ENCODE measurements at places on chromosomes 16 and 17. TPM values are rescaled to one million over a fixed set of nuclear protein-coding genes. Genes with fewer than 3 reads are reported as not detected.

The GPRC5C gene
- polyA plus RNA-seq, result 46.6 TPM

The LGALS9B gene
- not detected for polyA plus RNA-seq

The OR1G1 gene
- polyA plus RNA-seq, result not detected

The HSD17B1 gene
- 3.3 TPM for polyA plus RNA-seq

GRCh38 chr17:33447090-33447489 lies 154.0 kb upstream of the ASIC2 start:
- no peak for DNase-seq

DNA sequence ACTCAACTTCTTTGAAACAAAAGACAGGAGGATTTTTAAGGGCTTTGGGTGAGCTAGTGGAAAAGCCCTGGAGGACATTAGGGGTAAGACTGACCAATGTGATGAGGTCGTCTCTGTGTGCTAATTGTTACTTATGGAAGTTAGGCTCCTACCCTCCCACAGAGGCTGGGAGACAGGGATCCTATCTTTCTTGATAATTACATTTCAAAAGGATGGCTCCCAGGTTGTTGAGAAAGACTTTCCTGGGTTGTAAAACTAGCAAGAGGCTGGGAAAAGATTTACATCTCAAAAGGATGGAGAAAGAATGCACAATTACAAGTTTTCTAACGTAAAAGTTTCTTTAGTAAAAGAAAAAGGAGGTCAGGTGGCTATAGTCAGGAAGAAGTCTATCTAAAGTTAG lies 605.8 kb upstream of the GOT2 start:
- no peak for DNase-seq

The SLFN5 gene
- polyA plus RNA-seq, result 5.4 TPM

DNA sequence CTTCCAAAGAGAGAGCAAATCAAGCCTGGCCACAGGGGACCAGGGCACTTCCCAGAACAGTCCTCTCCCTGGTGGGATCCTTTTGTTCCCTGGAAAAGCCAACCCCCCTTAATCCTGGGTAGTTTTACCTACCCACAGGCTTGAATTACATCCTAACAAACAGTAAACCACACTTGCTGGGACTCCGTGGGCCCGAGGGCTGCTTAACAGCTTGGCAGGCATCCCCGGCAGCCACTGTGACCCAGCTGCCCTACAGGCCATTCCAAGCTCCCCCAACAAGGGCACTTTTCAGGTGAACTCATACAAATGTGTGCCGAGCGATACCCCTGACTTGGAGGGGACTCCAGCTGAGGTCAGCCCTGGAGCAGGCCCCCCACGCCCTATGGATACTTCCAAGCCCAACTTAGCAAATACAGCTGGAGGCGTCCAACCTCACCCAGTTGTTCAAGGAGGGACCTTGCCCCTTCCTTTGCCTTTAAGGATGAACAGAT lies 26.4 kb downstream of the ADCY9 start:
- no peak for DNase-seq

DNA sequence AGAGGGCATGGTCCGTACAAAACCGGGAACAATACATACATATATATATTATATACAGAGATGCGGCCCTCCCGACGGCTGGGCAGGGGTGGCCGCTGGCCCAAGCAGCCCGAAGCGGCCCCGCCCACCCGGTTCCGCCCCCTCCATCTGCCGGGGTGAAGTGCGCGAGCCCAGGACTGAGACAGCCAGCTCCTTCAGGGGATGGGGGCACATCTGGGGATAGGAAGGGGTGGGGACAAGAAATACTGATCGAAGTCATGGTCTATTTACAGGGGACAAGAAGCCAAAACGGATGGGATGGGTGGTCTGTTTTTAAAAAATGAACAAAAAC lies 3.8 kb upstream of the SAMD14 start:
- DNase-seq, result no peak

- no peak for DNase-seq
These were observed 196.6 kb downstream of the HS3ST3A1 start for GRCh38 chr17:13405080-13405479.

- no peak for DNase-seq
These were observed 2.4 kb downstream of the ALKBH5 start for GRCh38 chr17:18185832-18186626.

DNA sequence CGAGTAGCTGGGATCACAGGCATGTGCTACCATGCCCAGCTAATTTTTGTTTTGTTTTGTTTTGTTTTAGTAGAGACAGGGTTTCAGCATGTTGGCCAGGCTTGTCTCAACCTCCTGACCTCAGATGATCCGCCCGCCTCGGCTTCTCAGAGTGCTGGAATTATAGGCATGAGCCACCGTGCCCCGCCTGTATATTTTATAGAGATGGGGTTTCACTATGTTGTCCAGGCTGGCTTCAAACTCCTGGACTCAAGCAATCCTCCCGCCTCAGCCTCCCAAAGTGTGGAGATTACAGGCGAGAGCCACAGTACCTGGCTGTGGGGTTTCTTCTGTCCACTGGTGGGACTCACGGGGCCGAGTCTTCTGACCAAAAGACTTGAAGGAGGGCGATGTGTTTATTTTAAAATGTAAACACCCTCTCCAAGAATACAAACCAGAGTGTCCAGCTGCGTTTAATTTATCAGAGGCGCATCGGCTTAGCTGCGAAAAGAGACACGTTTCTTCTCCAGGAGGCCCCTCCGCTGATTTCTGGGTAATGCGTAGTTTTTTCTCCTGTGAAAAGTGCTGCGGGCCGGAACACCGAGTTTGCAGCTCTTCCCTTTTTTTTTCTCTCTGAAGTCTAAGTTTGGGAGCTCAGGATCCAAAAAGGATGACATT lies 86.9 kb upstream of the CIBAR2 start:
- DNase-seq, result no peak

The TPSG1 gene
- polyA plus RNA-seq, result 1.5 TPM

- no peak for DNase-seq
These were observed 411.7 kb downstream of the HS3ST3B1 start for GRCh38 chr17:14712611-14713021.

The SMPD3 gene
- 0.68 TPM for polyA plus RNA-seq
